ENCODE measurements at places on chromosomes 7 and 10.
A peak's percentile ranks its signal among the peaks of the same experiment; 100 is the strongest.

DNA sequence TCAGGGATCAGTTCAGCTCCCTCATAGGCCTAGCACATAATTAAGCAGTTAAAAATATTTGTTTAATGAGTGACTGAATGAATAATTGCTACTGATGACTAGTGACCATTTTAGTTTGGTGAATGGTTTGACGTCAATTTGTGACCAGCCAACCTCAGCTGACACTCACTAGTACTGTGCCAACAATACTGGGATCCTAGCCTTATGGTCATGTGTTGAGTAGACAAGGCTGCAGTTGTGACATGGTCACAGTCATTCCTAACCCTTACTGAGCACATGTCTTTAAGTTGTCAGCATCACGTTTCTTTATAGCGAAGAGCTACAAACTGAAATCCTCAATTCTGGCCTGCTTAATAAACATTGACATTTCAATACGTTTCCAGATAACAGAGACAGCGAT is 86.9 kb upstream of the SLC26A5 start:
- DNase-seq, result no peak

DNA sequence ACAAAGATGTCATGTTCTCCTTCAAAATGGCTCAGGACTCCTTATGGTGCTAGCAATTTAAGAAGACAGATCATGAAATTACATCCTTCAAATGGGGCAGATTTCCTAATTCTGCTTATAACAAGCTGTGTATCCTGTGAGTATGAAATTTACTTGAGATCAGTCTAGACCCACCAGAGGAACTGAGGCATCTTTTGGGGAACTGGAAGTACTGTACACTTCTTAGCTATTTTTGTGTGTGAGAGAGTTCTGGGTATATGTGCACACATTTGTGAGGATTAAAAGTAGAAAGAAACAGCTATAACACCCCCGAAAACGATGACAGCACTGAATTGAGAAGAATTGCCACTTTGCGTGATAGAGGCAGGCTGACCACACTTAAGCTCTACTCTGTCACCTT is 187.0 kb upstream of the CCDC6 start:
- DNase-seq, result no peak

DNA sequence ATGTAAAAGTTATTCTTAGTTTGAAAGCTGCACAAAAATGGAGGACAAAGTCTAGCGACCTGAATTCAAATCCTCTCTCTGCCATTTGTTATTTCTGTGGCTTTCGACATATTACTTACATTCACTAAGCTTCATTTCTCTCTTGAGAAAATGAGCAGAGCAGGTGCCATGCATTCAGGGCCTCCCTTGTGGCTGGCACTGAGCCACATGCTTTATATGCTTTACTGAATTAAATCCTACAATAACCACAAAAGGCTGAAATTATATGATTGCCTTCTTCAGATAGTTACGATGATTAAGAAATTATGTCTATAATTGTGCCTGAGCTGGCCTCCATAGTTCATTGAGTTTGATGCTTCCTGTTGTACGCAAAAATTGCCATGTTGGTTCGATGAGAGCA is 98.7 kb downstream of the NPSR1 start:
- no peak for DNase-seq

GRCh38 chr10:14486777-14487487 is 156.2 kb upstream of the FRMD4A start:
- DNase-seq, result no peak

- no peak for DNase-seq
Observed at GRCh38 chr7:73995330-73995729, 32.6 kb upstream of the ELN start.

GRCh38 chr10:33524041-33524440 is 189.6 kb upstream of the NRP1 start:
- DNase-seq, result no peak

DNA sequence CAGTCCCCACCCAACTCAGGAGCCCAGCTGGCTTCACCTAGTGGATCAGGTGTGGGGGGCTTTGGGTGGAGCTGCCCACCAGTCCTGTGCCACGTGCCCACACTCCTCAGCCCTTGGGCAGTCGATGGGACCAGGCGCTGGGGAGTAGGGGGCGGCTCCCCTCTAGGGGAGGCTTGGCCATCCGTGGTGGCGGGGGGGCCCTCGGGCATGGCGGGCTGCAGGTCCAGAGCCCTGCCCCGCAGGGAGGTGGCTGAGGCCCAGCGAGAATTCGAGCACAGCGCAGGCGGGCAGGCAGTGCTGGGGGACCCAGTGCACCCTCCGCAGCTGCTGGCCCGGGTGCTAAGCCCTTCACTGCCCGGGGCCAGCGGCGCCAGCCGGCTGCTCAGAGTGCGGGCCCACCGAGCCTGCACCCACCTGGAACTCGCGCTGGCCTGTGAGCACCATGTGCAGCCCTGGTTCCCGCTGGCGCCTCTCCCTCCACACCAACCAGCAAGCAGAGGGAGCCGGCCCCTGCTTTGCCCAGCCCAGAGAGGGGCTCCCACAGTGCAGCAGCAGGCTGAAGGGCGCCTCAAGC is 29.3 kb downstream of the ASNS start:
- DNase-seq, result no peak

- DNase-seq, result no peak
Observed at GRCh38 chr10:33112831-33113455, 154.9 kb upstream of the ITGB1 start.

DNA sequence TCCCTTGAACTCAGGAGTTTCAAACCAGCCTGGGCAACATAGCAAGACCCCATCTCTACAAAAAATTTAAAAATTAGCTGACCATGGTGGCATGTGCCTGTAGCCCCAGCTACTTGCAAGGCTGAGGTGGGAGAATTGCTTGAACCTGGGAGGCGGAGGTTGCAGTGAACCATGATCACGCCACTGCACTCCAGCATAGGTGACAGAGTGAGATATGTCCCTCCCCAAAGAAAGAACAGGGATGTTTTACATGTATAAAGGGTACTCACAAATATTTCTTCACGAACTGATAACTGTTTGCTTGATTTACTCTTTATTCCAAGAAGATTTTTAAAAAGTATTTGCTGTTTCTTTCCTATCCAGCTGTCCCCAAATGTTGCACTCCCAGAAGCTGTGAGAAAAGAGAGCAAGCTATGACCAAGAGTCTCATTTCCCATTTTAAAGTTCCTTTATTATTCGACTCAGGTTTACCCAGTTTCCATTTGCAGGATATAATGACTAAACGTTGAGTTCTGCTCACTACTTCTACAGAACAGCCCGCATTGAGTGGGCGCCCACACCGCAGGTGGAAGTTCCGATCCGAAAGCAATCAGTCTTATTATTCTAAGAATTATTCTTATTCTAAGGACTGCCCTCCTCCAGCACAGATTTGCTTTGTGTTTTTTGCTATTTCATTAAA is 90.7 kb downstream of the APBB1IP start:
- no peak for DNase-seq

DNA sequence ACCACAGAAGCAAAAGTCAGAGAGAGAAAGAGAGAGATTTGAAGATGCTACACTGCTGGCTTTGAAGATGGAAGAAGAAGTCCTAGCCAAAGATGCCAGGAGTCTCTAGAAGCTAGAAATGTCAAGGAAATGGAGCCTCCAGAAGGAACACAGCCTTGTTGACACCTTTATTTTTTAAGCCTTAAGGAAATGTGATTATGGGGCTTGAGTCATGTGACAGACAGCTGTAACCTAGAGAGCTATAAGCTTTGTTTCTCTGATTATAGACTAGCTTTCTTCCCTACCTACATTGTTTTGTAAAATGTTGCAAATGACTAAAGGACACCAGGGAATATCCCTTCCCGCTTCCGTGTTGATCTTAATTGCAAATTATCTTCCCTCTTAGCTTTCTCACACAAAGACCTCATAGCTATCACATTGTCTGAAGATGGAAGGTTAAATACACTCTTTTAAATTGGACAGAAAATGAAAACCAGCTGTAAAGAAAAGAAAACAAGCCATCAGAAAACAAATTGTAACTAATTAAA is 199.9 kb downstream of the ARHGAP12 start:
- DNase-seq, result no peak

DNA sequence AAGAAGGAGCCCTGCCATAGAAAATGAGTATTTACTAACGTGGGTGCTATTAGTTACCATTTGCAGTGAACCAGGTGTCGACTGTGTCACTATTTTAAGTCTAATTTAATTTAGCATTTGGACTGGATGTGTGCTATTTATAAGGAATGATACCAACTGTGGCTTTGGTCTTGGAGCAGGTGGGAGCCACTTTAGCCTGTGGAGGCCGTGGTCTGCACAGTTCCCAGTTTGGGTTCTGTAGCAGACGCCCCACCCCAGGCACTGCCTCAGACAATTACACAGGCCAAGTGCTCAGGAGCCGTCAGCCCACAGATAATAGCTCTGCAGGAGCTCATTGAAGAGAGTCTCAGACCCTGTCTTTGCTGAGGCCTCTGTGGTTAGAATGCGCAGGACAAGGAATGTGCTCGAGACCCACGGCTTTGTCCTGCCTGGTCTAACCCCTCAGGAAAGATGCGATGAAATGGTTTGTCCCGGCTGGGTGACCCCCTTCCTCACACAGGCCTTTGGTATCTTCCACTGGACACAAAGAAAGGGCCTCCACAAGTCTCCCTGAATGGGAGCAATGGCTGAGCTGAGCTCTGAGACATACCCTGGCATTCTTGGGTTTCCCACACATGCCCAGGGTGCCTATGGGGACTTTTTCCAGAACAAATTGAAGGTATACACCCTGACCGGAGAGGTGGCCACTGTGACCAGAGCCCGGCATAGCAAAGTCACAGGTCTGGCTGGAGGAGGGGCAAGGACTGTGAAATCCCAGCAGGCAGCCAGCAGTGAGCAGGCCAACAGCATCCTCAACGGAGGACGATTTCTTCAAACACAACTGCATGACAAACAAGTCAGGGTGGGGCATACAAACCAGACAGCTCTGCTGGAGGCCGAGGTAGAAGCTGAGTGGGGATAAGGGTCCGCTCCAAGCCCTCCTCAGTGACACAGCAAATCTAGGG is 251.2 kb downstream of the ARHGAP12 start:
- no peak for DNase-seq

DNA sequence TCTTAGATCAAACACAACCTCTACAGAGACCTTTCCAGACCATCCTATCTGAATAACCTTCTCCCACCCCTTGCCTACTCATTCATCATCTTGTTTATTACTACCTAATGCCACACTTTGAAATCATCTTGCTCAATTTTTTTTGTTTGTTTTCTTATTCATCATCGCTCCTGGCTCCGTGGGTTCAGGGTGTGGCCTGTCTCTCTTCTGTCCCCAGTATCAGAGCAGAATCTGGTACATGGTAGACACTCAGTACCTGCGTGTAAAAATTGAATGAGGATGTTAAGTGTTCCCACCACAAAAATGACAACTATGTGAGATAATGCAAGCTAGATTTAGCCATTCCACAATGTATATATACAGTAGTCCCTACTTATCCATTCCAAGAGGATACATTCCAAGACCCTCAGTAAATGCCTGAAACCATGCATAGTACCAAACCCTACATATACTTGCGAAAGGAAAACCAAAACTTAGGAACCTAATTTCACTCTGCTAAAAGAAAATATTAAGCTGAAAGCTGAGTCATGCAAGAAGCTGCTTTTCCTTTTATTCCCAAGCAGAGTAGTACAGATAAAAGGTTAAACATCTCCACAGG is 72.1 kb upstream of the SEC61G start:
- no peak for DNase-seq

- no peak for DNase-seq
Observed at GRCh38 chr10:88228130-88228529, 355.0 kb downstream of the RNLS start.

DNA sequence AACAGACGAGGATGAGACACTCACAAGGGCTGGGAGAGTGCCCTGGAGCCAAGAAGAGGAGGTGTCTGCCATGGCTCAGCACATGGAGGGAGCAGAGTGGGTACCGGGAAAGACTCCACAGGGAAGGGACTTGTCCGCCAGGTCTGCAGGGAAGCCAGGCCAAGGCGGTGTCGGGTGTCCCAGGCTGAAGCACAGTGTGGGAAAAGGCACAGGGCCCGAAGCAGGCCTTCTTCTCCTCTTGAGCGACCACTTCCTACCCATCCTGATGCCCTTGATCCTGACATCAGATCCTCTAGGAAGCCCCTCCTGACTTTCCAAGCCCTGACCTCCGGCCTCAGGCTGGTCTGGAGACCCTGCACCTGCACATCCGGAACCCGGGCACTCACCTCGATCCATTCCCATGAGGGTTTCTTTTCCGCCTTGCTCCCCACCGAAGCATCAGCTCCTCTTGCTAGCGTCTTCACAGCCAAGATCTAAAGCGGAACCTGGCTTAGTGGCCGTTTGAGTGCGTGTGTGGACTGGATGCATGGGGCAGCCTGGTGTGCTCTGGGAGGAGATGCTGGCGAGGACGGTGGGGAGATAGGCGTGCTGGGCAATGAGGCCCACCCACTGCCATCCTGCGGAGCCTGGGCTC is 8.5 kb downstream of the CALML3 start:
- no peak for DNase-seq

DNA sequence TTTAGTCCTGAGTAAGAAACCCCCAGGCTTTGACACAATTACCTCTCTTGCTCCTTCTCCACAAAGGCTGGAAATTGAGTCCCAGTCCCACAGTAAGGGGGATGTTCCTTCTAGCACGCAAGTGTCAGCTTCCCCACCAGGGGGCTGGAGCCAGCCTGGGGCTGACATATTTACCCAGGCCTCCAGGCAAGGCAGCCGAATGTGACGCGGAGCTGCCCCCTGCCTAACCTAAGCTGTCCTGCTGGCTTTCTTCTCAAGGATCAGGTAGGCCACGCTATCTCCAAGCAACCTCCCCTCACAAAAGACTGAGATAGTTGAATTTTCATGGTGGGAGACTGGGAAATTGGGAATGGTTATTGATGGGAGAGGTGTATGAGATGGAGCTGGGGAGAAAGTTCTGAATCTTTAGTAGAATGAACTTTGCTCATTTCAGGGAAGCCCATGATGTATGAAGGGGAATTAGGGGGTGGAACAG is 19.2 kb upstream of the BMPER start:
- DNase-seq, result peak; percentile 31

GRCh38 chr7:47255441-47255840 is 326.5 kb downstream of the TNS3 start:
- no peak for DNase-seq

DNA sequence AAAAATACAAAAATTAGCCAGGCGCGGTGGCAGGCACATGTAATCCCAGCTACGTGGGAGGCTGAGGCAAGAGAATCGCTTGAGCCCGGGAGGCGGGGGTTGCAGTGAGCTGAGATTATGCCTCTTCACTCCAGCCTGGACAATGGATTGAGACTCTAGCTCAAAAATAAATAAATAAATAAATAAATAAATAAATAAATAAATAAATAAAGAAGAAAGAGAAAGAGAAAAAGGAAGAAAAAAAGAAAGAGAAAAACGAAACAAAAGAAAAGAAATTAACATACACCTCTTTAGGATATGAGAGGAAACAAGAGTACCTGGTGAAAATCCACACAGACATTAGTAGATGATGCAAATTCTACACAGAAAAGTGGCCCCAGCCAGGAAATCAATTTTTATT is 713.7 kb upstream of the POT1 start:
- DNase-seq, result no peak

DNA sequence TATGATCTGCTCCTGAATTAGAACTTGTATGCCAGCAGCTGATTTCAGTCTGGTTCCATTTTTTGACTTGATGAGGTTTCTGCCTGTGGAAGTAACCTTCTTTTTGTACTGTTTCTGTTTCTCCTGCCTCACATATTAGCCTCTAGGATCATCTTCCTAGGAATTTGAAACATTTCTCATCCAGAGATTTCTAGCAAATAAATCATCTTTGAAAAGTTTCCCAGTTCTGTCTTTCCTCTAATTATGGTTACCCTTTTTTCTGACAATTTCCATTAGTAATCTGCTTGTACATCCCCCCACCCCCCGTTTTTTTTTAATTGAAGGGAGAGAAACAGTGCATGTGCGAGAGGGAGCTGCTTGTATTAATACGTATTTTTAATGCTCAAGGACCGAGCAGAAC is 92.2 kb downstream of the NRF1 start:
- DNase-seq, result no peak

All from activated CD4-positive, alpha-beta T cell treated with anti-CD3 and anti-CD28 coated beads for 48 hours (primary cell).